ENCODE measurements at places on chromosomes 5 and 9. TPM values are rescaled to one million over a fixed set of nuclear protein-coding genes. Genes with fewer than 3 reads are reported as not detected.

DNA sequence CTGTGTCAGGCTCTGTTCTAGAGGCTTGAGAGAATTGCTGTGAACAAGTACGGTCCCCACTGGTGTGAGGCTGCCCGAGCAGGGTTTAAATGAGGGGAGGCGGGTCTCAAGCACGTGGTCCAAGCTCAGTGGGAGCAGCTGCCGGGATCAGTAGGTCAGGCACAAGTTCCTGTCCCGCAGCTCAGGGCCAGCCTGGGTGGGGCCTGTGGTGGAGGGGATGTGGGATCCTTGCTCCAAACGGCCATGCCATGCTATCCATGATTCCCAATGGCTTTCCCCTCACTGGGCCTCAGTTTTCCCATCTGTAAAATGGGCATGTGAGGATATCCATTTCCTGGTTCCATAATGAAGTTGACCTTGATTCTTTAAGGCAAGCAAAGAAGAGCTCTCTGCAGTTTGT, 17.1 kb downstream of the OBP2B start:
- DNase-seq: no peak

MGAT1 gene
- 133 TPM for total RNA-seq

GRCh38 chr5:74685979-74686631, 1.1 kb downstream of the HEXB start:
- DNase-seq: no peak

DNA sequence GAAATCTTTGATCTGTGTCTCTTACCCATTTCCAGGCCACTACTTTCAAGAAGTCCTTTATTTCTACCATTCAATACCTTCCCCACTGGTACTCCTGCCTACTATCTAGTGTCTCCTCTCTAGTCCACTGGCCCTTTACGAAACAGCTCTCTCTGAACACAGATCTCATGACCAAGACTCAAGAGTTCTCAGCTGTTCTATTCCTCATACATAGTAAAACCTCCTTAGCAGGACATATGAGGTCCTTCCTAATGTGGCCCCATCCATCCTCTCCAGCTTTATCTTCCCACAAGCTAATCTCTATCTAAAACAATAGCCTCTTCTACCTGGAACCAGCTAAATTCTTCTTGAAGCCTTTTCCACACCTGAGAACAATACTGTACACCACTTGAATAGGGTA, 2.6 kb downstream of the TEX10 start:
- DNase-seq: no peak

KCNN2 gene
- 0.96 TPM for total RNA-seq

DNA sequence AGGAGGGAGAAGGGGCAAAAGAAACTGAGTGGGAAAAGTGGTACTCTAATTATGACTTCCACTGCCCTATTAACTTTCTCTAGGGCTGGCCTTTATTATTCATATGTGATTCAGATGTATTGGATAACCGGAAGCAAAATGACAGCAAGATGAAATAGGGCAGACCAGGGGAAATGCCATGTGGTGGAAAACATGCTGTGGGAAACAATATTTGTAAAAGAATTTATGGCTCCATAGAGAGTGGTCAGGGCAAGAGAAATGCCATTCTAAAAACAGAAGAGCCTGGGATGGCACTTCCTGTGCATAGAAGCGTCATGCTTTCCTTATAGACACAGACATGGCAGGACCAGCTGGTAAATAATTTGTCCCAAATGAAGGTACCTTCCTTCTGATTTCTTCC, 67.7 kb downstream of the MEGF10 start:
- DNase-seq: no peak

Measured in ovary (tissue), 10 donors.